ENCODE measurements at places on chromosomes 13 and 19.

- no peak for DNase-seq
These were observed 62.8 kb downstream of the RGCC start for GRCh38 chr13:41520016-41520659.

DNA sequence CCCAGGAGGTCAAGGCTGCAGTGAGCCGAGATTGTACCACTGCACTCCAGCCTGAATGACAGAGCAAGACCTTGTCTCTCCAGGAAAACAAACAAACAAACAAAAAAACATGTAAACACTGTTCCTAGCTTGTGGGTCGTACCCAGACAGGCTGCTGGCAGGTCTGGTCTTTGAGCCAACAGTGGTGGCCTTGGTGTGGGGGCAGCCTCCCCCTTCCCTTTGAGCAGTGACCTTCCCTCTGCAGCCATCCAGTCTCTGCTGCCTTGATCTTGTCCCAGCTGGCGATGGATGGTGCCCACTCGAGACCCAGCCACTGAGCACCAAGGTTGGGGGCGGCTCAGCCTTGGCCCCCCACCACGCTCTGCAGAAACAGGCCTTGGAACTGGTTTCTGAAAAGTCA, 143.3 kb downstream of the KDM4B start:
- DNase-seq: no peak

DNA sequence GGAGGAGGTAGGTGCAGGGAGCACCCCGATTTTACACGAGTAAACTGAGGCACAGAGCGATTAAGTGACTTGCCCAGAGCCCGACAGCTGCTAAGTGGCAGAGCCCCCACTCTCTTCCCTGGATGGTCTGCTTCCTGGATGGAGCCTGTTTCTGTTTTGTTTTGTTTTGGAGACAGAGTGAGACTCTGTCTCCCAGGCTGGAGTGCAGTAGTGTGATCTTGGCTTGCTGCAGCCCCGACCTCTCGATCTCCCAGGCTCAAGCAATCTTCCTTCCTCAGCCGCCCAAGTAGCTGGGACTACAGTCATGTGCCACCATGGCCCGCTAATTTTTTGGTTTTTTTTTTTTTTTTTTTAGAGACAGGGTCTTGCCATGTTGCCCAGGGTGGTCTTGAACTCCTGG, 17.3 kb downstream of the BICRA start:
- DNase-seq: no peak

- DNase-seq: no peak
These were observed 73.0 kb downstream of the GADD45B start for GRCh38 chr19:2548966-2549365.

- no peak for DNase-seq
These were observed 825.2 kb downstream of the SLITRK1 start for GRCh38 chr13:83057119-83057518.
